ENCODE measurements at places on chromosomes 4 and X. TPM values are rescaled to one million over a fixed set of nuclear protein-coding genes. Genes with fewer than 3 reads are reported as not detected.
A peak's percentile ranks its signal among the peaks of the same experiment; 100 is the strongest.

Gene PDK3
- total RNA-seq, result 34.4 TPM

Gene MAGEB17
- 0.63 TPM for total RNA-seq

DNA sequence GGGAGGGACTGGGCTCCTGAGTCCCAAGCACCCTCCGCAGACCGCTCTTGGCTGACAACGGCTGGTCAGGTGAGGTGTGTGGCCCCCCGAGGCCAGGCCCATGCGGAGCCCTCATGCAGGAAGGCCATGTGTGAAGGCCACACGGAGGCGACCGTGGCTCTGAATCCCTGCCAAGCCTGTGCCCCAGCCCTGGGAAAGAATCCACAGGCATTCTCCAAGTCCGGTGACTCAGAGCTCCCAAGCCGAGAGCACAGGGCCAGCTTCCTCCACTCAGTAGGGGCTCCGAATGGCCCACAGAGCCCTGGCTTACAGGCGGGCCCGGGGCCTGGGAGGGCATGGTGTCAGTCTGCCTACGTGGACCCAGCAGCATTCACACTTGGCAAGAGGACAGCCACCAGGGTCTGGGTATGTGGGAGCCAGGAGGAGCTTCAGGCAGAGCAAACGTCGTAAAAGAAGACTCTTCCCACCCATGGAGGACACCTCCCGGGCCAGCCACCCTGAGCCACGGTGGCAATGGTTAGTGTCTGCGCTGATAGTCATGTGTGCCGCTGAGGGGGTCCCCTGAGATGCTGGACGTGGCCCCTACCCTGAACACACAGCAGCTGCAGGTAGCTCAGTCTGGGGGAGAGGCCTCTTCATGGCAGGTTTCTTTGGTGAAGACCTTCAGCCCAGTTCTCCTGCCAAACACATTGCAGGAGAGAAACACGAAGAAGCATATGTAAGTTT, 105.7 kb downstream of the PSAPL1 start:
- DNase-seq, result no peak

DNA sequence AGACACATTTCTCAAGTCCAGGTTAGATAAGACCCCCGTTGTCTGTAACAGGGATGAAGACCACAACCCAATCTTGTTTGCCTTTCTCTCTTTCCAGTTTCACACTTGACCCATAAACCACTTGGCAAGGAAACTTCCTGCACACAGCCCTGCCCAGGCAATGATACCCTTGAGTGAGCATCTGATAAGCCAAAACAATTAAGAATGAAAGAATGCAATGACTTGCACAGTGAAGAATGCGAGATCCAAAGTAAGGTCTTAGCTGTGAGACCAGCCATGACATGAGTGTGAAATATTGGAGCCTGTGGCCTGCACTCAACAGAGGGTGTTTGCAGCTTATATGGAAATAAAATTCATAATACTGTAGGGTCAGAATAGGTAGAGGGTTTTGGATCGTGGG, 37.9 kb upstream of the MXRA5 start:
- no peak for DNase-seq

DNA sequence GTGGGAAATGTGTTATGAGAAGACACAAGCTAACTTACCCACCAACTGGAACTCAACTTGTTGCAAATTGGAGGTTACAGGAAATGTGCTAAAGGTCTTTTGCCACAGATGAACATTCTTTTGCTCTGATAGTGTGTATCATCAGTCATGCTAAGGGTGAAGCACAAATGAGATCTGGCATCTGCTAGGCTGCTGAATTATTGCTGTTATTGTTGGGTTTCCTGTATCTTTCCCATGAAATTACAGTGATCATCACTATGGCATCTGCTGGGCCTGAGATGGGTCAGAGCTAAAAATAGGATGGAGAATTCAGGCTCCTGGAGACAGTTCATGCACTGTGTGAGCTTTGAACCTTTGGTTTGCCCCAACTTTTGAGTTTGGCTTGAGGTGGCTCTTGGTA, 124.5 kb downstream of the NPNT start:
- DNase-seq, result no peak

DNA sequence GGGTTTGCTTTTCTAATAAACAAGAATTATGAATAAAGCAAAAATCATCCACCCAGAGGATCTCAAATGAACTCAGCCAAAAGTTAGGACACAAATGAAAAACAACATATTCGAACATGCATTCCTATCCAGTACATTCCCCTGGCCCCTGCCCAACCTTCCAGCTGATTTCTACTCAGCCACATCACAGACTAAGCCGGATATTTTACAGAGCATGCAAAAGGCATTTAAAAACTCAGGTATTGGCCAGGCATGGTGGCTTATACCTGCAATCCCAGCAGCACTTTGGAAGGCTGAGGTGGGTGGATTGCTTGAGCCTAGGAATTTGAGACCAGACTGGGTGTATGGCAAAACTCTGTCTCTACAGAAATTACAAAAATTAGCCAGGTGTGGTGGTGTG, 54.6 kb downstream of the RELL1 start:
- DNase-seq, result no peak

- no peak for DNase-seq
These were observed 110.0 kb upstream of the PPARGC1A start for GRCh38 chr4:23999714-24000469.

DNA sequence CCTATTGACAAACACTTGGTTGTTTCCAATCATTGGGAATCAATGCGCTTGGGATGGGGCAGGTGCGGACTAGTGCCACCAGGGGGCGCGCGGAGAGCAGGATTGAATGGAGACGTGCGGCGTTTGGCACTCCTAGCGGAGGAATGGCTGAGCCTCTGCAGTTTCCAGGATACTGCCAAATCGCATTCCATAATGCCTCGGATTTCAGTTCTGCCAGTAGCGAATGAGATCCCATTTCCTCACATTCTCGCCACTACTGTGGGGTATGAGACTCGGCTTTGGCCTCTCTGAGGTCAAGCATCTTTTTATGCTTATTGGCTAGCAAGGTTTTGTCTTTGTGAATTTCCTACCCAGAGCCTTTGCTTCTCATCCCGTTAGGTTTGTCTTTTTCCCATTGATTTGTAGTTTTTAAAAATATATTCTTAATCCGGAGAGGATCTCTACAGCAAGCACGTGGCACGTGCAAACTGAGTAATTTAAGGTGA, 28.7 kb downstream of the CLDN34 start:
- peak; percentile 81 for DNase-seq

DNA sequence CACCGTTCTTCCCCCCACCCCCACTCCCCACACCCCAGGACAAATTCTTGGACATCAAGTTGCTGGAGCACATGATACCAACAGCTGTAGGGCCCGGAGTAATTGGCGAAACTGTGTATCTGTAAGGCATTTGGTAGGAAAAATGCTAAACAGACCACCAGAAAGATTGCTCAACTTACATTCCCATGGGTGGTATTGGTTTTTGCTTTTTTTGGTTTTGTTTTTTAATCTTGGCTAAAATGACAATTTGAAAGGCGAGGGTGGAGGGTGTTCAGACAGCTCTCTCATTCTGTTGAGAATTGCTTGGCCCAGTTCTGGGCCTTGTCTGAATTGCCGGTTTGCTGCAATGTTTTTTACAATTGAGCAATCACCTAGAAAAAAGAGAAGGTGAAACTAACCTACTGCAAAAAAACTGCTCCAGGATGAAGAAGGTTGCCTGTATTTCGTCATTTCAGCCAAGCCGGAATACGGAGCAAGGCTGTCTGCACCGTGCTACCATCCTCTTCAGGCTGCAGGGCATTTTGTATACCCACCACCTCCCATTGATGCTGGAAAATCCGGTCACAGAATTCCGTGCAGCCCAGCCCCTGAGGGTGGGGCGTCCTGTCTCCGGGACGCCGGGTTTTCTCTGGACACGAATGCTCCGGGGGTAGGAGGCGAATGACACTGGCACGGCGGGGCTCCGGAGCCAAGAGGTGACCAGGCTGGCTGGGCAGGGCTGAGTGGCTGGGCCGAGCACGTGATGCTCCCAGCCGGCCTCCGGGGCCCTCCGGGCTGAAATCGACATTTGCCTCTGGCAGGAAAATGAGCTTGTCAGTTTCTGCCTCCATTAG, at the start of gene CLCN4:
Gene CLCN4, plus strand, starts transcription at position 777 of the 833 bp plus-strand sequence. CDS start 28,058 bp downstream, outside the sequence.
- peak; percentile 58 for DNase-seq

Data from WTC11 (cell line).